Stimulated activated CD4-positive, alpha-beta T cell treated with anti-CD3 and anti-CD28 coated beads, Interleukin-12 subunit alpha, Interleukin-12 subunit beta, amount 100 ng/mL, for 24 hours (primary cell): ENCODE measurements at places on chromosomes 3 and 15.

- DNase-seq, result no peak
These were observed 117.6 kb upstream of the TBL1XR1 start for GRCh38 chr3:177314897-177315296.

DNA sequence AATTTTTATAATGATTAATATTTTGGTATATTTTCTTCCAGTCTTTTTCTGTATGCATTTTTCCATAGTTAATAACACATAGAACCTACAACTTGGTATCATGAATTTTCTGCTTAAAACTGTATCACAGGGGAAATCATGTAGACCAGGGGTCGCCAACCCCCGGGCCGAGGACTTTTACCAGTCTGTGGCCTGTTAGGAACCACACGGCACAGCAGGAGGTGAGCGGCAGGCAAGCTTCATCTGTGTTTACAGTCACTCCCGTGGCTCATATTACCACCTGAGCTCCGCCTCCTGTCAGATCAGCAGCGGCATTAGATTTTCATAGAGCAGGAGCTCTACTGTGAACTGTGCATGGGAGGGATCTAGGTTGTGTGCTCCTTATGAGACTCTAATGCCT lies 54.7 kb downstream of the RPL22L1 start:
- no peak for DNase-seq

DNA sequence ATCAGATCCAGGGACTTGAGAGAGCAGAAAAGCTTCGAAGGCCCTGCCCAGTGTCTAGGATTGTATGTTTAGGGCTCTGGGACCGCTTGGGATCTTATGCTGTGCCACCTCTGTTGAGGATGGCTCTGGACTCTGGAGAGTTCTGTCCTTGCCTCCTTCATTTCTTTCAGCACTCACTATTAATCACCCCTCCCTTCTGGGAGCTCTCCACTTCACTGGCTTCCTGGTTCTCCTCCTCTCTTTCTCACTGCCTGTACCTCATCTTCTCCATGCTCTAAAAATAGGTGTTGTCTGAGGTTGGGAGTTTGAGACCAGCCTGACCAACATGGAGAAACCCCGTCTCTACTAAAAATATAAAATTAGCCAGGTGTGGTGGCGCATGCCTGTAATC lies 17.3 kb downstream of the MAPKBP1 start:
- DNase-seq, result no peak

DNA sequence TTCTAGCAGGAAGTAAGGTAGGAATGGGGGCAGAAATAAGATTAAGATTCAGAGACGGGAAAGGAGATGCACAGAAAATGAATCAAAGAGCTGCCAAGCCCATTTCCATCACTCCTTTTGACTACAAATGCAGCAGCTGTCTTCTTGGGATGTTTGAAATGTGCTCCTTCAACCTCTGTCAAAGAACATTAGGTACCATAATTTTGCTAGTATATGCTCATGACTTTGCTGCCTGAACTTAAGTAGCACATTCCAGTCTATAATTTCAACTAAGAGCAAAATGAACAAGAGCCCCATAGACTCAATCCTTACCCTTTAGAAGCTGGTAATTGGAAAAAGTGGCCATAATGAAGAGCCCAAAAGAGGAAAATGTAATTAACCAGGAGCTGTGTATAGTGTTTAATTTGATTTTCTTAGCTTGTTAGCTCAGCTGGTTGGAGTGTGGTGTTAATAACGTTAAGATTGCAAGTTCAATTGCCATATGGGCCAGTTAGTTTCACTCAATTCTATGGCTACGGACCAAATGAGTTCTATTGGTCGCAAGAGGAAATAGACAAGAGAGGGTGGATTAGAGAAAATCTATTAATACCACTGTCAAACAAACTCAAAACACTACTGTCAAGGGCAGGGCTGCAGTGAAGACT lies 349.9 kb downstream of the ZBBX start:
- no peak for DNase-seq

DNA sequence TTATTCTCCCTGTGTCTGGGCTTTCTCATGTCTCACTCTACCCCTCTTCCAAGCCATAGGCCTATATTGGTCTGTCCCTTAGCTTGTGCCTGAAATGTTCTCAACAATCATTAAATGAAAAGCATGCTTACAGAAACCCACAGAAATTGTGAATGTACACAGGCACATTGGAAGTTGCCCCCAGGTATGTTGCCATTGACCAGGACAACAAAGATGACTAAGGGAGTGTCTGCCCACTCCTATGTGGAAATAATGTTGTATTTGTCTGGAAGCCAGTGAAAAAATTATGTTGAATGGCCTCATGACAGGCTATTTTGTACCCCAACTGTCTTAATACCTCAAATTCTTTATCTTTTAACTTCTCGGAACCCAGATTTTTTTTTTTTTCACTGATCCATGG lies 102.0 kb downstream of the TPRG1 start:
- DNase-seq, result no peak

- no peak for DNase-seq
These were observed 6.5 kb downstream of the GPR160 start for GRCh38 chr3:170044271-170044670.

- DNase-seq, result no peak
These were observed 36.8 kb upstream of the SEC13 start for GRCh38 chr3:10357592-10358308.

DNA sequence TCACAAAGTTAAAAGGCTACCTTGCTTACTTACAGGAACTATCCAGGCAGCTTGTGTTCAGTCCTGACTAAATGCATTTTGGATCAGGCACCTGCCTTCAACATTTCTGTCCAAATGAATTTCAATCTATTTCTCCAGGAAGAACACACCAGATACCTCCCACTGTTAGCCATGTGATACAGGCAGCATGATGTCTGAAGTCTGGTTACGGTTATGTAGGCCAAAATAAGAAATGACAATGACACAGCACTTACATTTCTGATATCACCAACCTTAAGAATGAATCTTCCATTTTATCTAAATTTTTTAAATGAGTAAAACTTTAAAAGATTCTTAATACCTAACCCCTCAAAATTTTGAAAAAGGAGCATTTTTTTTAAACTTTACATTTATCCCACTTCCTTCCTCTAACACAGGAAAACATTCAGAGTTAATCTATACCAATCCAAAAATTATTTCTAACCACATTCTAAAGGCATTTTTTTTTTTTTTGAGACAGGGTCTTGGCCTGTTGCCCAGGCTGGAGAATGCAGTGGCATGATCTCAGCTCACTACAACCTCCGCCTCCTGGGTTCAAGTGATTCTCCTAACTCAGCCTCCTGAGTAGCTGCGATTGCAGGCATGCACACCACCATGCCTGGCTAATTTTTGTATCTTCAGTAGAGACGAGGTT lies at the start of gene MAP4:
Gene MAP4, minus strand, starts transcription at position 116 of the 673 bp plus-strand sequence. CDS start 17,556 bp downstream, outside the sequence.
- DNase-seq, result no peak

DNA sequence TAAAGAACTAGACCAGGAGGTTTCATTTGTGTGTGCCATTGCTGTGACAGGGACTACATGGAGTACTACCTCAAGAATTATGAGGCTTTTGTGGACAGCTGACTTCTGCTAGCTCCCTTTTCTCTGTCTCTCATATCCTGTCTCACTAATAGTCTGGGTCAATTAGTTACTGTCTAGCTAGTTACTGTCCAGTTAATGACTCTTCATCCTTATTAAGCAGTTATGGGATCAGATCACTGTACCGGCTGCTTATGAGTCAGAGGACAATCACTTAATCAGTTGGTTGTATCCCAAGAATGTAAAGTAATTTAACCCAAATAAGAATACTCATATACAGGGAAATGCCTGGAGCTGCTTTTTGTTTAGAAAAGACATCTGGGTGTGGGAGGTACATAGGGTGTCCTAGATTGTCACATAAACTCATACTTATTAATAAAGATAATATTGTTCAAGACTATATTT lies 158.0 kb downstream of the CDIN1 start:
- no peak for DNase-seq

DNA sequence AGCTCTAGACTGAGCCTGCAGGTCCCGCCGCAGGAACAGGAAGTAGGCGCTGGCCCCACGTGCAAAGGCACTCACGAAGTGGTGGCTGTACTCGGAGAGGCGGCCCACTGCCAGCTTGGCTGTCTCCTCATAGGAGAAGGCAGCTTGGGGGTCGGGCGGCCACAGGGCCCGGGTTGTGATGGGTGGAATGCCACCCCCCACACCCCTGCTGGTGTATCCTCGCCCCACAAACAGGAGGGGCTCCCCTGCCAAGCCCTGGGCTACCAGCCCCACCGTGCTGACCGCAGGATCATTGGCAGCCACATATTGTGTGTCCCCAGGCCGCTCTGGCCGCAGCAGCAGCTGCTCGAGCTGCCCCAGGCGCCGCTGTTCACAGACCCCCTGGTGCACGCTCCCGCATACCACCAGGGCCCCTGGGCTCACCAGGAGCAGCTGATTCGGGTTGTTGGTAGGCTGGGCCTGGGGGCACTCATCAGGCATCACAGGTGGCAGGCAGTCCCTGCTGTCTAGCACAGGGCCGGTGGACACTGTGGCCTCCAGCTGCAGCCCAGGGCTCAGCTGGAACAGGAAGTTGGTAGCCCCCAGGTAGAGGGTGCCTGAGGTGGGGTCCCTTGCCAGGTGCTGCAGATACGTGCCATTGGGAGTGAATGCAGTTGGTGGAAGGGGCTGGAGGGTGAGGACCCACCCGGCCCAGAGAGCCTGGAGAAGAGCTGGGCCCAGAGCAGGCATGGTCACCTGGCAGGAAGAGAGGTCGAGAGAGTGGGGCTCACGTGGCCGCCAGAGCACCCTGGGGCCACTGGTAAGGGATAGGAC lies 5.8 kb downstream of the PLXNB1 start:
- DNase-seq, result no peak

DNA sequence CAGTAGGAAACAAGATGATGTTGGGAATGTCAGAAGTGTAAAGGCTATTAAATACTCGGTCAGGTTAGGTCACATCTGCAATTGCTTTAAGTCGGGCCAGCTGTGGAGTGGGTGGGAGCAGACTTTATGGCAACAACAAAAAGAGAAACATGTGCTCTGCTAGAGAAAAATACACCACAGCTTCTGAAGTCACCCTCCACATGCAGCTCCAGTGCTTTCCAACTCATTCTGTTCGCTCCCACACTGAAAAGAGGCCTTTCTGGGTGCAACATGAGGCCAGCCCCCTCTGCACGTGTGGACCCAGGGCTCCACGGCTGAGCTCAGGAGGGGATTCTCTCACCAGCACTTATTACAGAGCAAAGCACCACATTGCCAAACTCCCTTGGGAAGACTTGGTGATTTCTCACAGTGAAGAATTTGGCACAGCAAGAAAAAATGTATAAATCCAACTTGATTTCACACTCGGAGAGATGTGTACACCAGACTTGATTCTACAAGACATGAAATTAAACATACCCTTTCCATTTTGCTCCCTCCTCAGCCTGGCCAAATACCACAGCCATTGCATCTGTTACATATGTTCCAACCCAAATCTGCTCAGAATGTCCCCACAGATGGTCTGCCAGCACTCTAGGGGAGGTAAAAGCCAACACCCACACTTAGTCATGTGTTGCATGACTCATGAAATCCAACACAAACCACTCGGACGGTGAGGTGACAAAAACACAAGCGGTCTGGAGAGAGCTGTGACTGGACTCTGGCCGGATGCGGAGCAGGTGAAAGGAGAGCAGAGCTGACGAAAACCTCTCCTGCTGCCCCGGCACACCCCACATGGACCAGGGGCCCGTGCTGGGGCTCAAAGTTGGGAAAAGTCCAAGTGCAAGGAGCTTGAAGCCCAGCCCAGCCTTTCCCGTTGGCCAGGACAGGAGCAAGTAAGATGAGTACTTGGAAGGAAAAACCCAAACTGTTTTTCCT lies 74.6 kb downstream of the ITGB5 start:
- no peak for DNase-seq

GRCh38 chr3:187006864-187007630 lies 76.7 kb downstream of the ST6GAL1 start:
- no peak for DNase-seq
